ENCODE measurements at places on chromosomes 2 and 18.

DNA sequence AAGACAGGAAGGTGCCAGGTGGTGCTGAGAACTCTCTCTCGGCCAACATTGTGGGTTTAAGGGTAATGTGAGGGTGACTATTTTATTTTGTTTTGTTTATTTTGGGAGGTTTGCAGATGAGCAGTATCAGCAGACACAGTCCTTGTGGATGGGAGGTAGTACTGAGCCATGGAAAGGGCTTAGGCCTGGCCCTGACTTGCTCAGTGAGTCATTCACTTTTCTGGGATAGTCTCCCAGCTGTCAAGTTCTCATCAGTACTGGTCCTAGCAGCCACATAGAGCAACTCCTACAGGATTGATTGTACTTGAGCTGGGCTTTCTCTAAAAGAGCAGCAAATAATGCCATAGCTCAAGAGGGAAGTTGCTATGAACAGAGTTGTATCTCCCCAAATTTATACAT lies 175.2 kb downstream of the LOXHD1 start:
- no peak for DNase-seq

DNA sequence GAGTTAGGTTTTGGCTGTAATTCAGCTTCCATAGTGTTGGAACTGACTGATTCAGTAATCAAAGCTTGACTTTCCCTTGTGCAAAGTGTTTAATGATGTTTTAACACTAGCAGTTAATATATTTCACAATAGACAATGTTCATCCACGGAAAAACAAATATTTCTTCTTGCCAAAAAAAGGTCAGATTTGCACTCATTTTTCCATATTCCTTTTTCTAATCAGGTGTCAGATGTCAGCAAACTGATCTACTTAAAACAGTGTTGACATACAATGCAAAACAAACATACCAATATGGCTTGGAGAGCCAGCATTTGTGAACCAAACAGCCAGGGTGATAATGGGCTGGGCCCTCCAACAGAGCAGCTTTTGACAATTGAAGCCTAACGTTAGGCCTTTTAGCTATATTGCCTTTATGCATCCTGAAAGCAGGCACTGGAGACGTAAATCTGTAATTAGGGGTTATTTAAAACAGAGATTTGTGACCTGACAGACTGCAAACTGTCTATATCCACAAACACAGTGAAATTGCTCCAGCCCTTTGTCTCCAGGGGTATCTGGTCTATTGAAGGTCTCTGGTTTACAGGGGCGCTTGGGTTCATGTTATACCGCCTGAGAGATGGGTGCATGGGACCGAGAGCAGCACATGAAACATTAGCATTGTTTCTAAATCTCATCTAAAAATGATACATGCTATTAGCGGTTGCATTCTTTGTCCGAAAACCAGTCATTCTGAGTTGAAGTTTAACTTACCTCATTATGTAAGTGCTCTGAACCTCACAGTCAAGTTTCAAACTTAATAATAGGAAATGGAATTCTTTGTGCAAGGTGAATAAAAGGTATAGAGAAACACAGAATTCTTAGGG lies 7.1 kb upstream of the CDCA7 start:
- peak; percentile 54 for DNase-seq

- DNase-seq, result no peak
Measured at GRCh38 chr18:25231327-25231691, 120.7 kb downstream of the ZNF521 start.

DNA sequence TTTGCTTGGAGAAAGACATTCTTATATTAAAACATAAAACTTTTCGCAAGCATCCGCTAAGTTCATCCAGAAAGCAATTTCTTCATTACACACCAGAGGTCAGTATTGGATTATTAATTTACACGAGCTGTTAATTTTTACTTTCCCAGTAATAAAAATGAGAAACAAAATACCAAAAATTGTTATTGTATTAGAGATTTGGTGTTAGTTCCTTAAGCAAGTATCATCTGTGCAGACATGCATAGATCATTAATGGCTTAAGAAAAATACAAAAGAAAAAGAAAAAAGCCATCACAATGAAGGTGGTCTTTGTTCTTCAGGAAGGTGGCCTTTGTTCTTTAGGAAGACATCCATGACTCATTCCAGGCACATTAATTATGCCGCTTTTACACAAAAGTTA lies 53.6 kb upstream of the HNMT start:
- DNase-seq, result peak; percentile 12

DNA sequence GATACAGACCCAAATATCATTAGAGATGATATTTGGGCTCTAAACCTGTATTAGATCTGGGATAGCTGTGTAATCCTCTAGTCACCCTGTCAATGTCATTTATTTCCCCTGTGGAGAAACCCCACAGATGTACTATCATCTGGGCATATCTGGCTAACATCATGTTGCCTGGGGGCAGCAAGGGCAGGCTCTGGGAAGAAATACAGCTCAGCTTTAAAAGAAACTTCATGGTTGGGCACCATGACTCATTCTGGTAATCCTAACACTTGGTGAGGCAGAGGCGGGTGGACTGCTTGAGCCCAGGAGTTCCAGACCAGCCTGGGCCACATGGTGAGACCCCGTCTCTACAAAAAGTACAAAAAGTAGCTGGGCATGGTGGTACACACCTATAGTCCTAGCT lies 282.5 kb downstream of the SLC8A1 start:
- no peak for DNase-seq

DNA sequence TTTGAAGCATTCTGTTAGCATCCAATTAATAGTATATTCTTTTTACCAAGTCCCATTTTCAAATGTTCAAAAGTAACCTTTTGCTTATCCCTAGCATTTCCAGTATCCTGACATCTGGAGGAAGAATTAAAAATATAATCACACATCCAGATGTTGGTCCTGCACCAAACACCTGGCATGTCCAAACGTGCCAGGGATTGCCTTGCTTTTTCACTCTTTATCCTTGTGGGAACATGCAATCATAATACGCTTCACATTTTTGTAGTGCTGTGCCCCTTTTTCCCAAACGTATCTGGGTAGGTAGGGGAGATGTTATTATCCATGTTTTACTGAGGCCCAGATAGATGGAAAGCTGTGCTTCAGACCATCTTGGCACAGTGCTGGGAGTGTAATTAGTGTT lies 133.0 kb downstream of the TPGS2 start:
- DNase-seq, result no peak

DNA sequence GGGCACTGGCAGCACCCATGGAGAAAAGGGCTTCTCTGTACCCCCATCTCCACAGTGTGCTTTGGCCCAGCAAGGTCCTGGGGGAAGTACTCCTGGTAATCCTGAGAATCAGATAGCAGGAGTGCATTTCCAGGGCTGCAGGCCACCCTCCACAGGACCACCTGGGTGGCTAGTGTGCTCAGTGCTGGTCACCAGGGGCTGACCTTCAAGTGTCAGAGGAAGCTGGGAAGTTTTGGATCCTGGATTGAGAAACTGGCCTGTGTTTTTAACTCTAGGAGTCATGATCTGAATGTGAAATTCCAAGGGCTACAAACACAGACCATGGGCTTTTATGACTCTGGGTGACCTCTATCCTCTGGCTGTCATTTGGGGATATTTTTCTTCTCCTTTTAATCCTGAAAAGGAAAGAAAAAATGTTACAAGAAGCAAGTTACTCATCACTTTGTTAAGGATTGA lies 9.3 kb downstream of the RHOB start:
- DNase-seq, result no peak

GRCh38 chr2:56834686-56835085 lies 650.9 kb downstream of the CCDC85A start:
- DNase-seq, result no peak

DNA sequence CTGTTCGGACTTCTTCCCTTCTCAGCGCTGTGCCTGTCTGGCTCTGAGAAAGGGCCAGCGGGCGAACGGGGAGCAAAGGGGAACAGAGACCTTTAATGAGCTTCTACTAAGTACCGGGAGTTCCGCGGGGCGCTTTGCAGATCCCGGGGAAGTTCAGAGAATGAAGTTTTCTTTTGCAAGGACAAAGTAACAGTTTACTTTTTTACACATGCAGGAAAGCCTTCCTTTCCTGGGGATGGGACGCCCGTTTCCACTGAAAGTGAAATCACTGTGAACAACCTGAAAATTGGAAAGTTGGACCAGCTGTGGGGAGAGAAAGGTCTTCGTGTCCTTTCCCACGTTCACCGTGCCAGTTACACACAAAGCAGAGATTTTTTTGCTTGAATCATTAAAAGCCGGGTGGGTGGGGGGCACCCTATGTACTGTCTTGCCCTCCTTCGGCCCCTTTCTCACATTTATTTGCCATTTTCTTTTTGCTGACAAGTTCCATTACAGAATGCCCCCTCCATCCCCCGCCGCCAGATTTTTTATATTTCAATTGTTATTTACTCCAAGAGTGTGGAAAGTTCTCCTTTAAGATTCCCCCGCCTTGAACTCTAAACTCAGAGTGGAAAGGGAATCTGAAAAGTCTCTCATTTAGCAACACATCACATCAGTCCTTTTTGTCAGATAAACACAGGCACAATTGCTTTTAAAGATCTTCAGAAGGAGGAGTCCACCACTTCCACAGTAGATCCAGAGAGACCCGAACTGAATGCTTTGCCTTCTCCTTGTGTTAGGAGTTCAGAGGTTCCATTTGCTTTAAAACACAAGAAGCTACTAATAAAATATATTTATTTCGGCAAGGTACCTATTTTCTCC lies 1.1 kb upstream of the FN1 start:
- DNase-seq, result peak; percentile 3

- no peak for DNase-seq
Measured at GRCh38 chr2:22634167-22634566, 750.8 kb upstream of the KLHL29 start.

- peak; percentile 59 for DNase-seq
Measured at GRCh38 chr2:181462033-181462432, 4.8 kb downstream of the ITGA4 start.

- DNase-seq, result no peak
Measured at GRCh38 chr18:37565101-37565976, at the start of gene CELF4. CELF4 (minus strand) TSS chr18:37565798.

GRCh38 chr18:23330423-23330822 lies 122.7 kb upstream of the RIOK3 start:
- DNase-seq, result peak; percentile 69

DNA sequence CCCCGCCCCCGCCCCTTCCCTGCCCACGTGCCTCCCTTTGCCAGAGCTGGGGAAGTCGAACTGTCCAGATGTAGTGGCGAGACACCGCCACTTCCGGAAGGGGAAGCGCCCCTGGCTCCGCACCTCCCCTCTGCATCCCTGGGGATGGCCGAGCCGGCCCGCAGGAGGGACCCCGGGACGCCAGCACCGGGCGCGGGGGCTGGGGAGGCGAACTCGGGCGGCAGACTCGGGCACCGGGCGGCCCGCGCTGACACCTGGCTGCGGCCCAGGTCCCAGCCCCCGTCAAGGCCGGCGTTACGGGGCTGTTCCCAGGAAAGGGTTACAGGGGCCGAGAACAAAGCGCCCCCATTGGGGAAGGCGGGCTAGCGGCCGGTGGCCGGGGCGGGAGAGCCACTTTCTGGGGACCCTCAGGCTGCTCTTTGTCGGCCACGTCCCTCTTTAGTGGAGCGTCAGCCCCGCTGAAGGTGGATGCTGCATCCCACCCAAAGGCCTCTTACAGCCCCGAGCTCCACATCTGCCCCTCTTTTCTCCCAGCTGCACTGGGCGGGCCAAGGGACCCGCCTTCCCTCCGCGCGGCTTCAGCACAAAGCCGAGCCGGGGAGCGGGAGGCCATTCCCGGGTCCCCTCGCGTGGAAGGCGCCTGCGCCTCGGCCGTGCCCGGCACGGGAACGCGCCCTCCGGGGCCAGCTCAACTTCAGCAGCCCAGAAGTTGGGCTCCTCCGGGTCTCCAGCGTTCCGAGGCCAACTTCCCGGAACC lies 1.3 kb downstream of the SDC1 start:
- DNase-seq, result peak; percentile 39

- no peak for DNase-seq
Measured at GRCh38 chr2:157244691-157245090, 12.8 kb upstream of the GALNT5 start.

DNA sequence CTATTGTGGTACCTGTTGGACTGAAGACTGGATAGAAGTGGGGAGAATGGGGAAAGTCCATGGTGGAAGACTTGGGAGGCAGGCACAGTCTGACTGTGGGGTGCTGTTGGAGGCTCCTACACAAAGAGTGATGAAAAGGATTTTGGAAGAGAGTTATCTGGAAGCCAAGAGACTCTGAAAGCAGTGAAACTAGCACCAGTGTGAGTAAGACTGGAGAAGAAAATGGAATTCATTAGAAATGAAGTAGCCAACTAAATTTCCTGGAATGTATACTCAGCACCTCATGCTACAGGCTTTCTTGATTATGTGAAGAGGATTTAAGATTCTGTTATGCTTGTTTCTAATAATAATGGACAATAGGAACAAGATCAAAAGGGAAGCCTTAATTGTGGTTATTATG lies 27.7 kb downstream of the ELP2 start:
- DNase-seq, result no peak

DNA sequence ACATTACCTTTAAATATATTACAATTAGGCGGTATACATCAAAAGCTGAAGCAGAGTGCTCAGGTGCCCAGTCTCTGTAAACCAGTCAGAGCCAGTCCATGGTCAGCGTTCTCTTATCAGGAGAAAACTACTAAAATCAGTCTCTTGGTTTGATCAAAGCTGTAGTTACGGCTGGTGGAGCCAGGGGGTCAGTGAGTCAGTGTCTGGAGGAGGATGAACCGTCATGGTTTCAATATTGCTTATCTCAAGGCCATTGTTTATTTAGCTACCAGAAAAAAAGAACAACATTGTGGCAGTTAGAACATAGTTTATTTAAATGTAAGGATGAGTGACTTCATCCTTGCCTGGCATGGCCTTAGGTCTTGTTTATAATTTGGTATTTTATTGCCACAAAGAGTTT lies 71.3 kb upstream of the NYAP2 start:
- no peak for DNase-seq

- no peak for DNase-seq
Measured at GRCh38 chr2:240646176-240646899, 21.1 kb downstream of the GPR35 start.

- no peak for DNase-seq
Measured at GRCh38 chr2:70746094-70746974, 21.7 kb downstream of the ADD2 start.

GRCh38 chr2:227132986-227133385 lies 31.0 kb downstream of the COL4A4 start:
- DNase-seq, result no peak

DNA sequence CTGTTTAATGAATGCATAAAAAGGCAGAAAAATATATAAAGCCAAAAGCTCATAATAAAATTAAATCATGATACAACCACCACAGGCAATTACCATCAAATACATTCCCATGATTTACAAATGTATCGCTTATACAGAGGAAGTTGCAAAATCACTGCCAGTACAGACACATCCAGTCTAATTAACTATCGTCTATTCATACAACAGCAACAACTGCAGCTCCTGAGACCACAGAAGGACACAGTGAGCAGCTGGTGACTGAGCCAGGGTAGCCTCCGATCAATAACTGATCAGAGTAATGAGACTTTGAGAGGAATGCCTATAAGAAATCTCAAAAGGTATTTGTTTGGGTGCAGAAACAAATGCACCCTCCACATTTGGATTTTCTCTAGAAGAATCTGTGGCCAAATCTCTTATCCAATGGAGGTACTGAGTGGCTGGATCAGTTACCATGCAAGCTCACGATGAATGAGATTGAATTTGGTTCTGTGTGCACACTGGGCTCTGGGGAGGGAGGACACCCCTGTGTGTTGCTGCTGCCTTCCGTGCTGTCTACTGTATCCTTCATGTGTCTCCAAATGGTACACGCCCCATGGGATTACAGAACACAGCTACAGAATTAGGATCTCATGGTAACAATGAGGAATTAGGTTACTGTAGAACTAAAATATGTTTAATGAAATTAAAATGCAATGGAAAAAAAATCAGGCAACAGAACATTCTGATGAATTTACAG lies 119.6 kb downstream of the MBP start:
- DNase-seq, result no peak
